ENCODE measurements at places on chromosomes 1 and 21.

GRCh38 chr1:216627252-216627651, 96.0 kb downstream of the ESRRG start:
- peak; percentile 5 for DNase-seq

- DNase-seq, result peak; percentile 85
Measured at GRCh38 chr1:78491451-78492071, 787 bp downstream of the PTGFR start.

GRCh38 chr1:46699666-46700065, 19.2 kb downstream of the EFCAB14 start:
- DNase-seq, result no peak

GRCh38 chr1:11563560-11564069, 84.7 kb downstream of the DISP3 start:
- no peak for DNase-seq

- DNase-seq, result peak; percentile 4
Measured at GRCh38 chr1:76494807-76495206, 372.5 kb upstream of the ST6GALNAC5 start.

- peak; percentile 1 for DNase-seq
Measured at GRCh38 chr1:98839840-98840239, 164.8 kb downstream of the PLPPR5 start.

DNA sequence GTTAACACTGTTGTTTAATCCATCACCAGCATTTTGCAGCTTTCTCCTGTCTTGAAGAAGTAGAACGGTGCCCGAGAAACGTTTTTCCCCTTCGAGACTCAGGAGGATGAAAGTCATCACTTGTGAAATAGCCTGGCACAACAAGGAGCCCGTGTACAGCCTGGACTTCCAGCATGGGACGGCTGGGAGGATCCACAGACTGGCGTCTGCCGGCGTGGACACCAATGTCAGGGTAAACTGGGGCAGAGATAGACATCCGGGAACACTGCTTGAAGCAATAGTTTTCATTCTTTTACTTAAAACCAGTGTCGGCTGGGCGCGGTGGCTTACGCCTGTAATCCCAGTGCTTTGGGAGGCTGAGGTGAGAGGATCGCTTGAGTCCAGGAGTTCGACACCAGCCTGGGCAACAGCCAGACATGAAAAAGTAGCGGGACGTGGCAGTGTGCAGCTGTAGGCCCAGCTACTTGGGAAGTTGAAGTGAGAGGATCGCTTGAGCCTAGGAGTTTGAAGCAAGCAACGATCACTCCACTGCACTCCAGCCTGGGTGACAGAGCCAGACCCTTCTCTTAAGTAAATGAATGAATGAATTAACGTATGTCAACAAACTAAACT, 945 bp downstream of the CHAF1B start:
- no peak for DNase-seq

- peak; percentile 65 for DNase-seq
Measured at GRCh38 chr1:6800745-6801144, 15.5 kb downstream of the CAMTA1 start.

DNA sequence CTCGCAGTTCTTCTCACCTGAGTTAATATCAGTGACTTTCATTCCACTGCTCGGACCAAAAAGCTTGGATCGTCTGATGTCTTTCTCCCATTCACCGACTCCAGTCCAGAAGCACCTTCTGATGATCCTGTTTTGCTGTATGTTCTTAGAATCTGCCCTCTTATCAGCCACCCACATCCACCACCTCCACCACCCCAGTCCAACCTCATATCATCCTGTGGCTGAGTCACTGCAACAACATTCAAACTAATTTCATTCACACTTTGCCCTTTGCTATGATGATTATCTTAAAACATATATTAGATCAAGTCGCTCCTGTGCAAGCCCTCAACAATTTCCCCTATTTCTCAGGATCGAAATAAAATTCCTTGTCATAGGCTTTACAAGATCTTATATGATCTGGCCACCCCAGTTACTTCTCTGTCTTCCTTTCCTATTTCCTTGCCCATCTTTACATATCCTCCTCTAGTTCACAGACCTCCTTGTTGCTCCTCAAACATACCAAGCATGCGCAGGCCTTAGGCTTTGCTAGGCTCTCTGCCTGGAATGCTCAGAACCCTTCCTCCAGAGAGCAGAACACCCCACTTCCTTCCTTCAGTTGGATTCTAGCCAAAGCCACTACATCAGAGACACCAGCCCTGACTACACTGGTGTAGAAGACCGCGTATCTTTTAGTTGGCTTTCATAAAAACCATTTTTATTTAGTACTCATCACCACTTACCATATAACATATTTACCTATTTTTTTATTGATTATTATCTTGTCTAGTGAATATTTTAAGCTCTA, 335.7 kb upstream of the GREM2 start:
- DNase-seq, result no peak

GRCh38 chr1:1215080-1215676, 1.2 kb upstream of the TNFRSF4 start:
- DNase-seq, result no peak

DNA sequence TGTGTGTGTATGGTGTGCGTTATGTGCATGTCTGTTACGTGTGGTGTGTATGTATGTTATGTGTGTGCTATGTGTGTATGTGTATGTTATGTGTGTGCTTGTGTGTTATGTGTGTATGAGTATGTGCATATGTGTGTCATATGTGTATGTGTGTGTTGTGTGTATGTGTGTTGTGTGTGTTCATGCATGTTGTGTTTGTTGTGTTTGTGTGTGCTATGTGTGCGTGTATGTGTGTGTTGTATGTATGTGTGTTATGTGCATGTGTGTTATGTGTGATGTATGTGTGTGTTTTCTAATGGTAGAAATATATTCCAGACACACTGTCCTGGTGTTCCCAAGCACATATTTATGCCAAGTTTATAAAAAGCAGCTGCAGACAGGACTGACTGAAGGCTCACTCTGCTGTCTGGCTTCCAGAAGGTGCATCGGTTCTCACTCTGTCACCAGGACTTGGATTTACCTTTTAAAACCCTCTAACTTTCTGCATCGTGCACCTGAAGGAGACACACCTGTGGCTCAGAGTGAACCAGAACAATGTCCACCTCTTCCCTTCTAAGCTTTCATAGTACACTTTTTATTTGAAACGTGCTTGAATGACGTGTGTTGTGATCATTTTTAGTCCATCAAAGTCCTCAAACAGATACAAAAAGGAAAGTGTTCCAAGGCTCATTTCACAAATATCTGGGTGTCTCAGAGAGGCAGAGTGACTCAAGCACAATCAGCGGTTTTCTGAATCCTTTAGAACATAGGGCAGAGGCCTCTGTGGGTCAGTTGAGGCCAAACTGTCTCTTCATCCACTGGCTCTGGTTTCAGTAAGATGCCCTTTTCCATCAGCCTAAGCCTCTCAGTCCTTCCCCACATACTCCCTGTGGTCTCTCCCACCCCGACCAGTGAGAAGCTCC, 49.9 kb downstream of the TOMM20 start:
- DNase-seq, result peak; percentile 78

GRCh38 chr1:187110351-187110750, 281.6 kb downstream of the PLA2G4A start:
- no peak for DNase-seq

DNA sequence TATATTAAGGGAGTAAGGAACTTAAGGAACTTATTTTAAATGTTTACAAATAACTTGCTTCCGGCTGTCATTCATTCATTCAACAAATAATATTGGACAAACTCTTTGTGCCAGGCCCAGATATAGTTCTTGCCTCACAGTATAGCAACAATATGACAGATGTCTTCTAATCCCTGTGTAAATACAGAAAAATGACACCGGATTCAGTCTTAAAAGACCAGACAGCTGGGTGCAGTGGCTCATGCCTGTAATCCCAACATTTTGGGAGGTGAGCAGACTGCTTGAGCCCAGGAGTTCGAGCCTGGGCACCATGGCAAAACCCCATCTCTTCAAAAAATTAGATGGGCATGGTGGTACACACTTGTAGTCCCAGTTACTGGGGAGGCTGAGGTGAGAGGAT, 23.7 kb downstream of the EIF2B3 start:
- no peak for DNase-seq

DNA sequence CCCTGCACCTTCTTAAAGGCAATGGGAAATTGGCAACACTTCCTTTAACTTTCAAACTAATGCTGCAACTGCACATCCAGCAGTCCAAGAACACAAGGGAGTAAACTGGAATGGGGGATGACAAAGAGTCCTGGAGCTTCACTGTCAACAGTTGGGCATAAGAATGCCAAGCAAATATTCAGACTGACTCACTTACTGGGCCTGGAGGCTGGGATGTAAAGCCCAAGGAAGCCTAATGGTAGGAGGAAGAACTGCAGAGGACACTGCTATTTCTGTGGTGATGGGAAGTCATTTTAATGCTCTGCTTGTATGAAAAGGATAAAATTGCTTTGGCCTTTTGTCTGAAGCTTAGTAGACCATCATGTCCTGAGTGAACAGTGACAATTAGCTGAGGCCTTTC, 15.7 kb upstream of the DMRTA2 start:
- DNase-seq, result peak; percentile 47

GRCh38 chr1:151713874-151714273, 2.7 kb downstream of the CELF3 start:
- no peak for DNase-seq

- no peak for DNase-seq
Measured at GRCh38 chr1:111045033-111045722, 81.5 kb upstream of the LRIF1 start.

DNA sequence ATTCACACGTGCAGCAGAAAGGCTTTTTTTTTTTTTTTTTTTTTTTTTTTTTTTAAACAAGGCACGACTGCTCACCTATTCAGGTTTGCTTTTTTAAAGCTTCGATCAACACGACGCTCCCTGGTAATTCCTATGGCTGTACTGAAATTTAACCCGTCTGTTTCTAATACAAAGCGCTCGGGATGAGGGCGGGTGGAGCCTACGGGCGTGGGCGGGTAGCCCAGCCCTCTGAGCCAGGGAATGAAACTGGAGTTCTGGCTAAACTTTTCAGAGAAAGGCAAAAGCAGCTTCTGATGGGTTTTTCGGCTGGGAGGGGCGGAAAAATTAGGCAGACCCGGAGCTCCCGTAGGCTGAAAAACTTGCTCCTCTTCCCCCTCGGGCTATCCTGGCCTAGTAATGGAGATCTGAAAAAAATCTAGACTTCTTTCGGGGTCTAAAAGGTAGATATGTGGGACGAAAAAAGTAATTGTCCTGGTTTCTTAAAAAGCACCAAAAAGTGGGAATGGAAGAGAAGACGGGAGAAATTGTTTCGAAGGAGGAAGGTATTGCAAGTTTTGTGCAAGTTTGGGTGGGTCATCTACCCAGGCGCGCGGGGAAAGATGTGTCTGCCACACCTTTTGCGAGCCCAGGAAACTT, 7.4 kb downstream of the NR5A2 start:
- peak; percentile 58 for DNase-seq

GRCh38 chr1:196423612-196424011, 184.6 kb downstream of the KCNT2 start:
- no peak for DNase-seq

- no peak for DNase-seq
Measured at GRCh38 chr1:218735436-218736032, 390.4 kb downstream of the TGFB2 start.

DNA sequence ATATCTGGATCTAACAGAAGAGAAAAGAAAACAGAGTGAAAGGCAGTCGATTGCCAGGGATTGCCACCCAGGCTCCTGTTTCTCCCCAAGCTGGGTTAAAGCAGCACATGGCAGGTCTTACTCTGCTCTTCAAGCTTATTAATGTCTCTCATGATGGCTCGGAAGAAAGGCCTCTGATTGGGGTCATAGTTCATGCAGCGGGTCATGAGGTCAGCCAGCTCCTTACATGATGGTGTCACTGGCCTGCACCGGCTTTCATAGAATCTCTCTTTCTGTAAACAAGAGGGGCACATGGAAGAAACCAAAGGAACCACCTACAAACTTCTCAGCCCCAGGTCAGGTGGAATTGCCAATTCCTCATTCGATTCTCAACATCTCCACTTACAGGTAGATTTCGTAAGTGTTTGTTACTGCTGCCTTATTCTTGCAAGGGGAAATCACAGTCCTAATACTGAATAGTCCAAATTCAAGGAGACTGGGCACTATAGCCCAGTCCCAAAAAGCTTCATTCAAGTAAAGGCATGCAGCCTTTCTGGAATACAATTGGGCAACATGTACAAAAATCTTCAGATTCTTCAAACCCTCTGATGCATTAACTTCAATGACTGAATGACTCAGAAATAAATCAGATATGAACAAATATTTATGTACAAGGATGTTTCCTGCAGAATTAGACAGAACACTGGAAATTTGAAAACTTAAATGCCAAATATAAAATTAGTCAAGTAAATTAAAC, 96.6 kb downstream of the RAVER2 start:
- DNase-seq, result no peak

- DNase-seq, result no peak
Measured at GRCh38 chr1:18409609-18410237, 71.0 kb upstream of the KLHDC7A start.

GRCh38 chr1:30879940-30880677, 28.4 kb downstream of the SDC3 start:
- peak; percentile 25 for DNase-seq

DNA sequence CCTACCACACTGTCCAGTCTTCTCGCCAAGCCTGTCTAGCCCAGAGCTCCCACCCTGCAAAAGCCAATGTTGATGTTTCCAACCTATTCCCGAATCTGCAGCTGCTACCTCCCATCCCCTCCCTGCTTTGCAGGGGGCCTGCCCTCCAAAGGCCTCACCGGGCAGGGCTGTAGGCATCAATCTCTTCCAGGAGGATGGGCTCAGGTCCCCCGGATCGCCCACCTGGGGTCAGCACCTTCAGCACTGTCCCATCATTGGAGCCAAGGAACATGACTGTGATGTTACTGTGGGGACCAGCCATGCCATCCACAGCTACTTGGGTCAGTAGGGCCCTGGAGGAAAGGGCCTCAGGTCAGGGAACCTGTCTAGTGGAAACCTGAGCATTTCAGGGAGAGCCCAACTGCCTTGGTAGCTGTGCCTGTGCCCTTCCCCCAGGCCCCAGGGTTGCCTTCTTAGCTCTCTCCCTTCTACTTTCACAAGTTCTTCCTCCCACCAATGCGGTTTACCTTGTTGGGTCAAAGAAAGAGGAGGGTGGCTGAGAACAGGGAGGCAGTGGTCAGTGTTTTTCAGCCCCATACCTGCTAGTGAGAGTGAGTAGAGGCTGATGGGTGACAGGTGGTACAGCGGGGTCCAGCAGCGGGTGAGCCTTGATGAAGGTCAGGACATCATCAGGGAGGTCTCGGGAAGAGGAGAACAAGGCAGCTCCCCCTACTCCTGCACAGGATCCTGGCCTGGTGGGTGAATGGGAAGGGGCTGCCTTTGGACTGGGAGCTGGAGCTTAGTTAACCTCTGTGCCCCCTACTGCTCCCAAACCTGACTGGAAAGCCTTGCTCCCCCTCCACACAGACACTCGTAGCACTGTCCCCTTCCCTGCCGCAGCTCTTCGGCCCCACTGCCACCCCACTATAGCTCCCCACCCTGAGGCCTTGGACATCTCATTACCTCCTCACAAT, 10.7 kb downstream of the SEMA6C start:
- no peak for DNase-seq

Measured in ELR (cell line).